ENCODE measurements at places on chromosomes 1 and 21.

DNA sequence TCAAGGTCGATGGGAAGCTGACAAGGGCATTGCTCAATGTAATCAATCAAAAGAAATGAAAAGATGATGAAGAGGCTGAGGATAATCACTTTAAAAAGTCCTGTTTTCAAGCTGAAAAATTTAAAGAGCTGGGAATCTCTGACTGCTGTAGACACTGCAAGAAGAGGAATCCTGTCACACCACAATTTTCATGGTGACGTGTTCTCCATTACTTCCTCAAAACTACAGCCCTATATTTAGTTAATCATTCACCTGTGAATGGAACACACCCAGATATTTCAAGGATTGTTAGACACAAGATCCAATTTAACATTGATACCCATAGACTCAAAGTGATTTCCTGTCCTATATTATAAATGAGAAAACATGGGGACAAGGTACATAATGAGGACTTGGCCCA lies 1048.3 kb downstream of the AMY1C start:
- DNase-seq: no peak

GRCh38 chr1:48039088-48040054 lies 42.2 kb upstream of the TRABD2B start:
- DNase-seq: no peak

GRCh38 chr1:12475530-12475934 lies 142.5 kb downstream of the DHRS3 start:
- DNase-seq: no peak

- DNase-seq: no peak
Measured at GRCh38 chr1:43653339-43653738, 3.4 kb downstream of the KDM4A start.

GRCh38 chr1:177305040-177306018 lies 134.6 kb downstream of the BRINP2 start:
- DNase-seq: no peak

DNA sequence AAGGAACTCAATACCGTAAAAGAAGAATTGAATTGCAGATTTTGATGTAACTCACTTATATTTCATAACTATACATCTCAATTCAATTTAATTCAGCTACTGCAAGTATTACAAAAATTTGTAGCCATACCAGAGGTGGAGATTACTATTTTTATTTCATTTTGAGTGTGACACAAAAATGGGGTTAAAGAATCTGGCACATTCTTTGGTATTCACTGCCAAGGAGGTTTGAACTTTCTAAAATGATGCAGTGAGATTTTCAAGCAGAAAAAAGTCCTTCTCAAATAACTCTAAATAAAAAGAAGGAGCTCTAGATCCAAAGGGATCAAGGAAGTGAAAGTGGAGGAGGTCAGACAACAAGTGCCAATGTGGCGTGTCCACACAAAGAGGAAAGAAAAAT lies 569.0 kb downstream of the DPYD start:
- no peak for DNase-seq

GRCh38 chr1:90821152-90821787 lies 104.2 kb upstream of the BARHL2 start:
- DNase-seq: no peak

- no peak for DNase-seq
Measured at GRCh38 chr1:9808459-9808858, 15.3 kb downstream of the CLSTN1 start.

- DNase-seq: no peak
Measured at GRCh38 chr1:76501586-76502219, 365.6 kb upstream of the ST6GALNAC5 start.

GRCh38 chr1:38964140-38964548 lies 22.5 kb upstream of the RHBDL2 start:
- no peak for DNase-seq

DNA sequence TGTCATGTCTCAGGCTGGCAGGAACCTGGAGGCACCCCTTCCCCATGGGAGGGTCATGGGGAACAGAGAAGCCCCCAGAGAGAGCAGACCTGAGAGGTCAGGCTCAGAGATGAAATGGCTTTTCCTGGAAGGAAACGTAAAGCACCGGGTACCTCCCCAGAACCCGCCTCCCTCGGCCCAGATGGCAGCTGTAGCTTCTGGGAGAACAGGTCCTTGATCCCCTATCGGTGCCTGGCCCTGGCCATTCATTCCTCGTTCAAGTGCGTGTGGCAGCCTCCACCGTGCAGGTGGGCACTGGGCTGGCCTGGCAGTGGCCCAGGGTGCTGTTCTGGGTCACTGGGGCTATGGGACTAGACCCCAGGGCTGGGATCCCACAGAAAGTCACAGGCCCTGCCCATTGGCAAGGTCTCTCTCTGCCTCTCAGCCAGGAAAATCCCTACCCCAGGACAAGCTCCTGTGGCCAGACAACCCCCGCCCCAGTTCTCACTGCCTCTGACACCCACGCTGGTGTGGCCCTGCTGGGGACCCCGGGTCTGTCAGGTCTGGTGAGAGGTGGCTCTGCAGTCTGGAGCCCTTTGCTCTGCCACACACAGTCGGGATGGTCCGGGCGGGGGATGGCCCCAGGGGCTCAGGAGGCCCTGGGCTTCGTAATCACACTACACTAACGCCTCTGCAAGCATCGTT lies 183.2 kb upstream of the VAMP3 start:
- DNase-seq: no peak

GRCh38 chr1:169588785-169589485 lies 2.7 kb upstream of the F5 start:
- no peak for DNase-seq

DNA sequence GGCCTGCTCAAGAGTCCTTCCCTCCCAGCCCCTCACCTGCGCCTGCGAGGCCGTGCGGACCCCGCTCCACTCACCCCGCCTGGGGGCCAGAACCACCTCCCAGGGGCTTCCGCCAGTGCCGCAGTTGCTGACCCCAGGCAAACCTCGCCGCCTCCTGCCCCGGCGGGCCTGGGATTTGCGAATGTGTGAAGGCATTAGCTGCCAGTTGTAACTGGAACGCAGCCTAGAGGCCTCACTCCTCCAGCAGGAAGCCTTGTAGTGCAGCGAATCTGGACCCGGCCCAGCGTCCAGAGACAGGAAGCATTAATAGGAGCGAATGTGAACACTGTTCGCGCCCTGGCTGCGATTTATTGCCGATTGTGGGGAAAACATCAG lies 140.9 kb upstream of the ARHGEF16 start:
- no peak for DNase-seq

DNA sequence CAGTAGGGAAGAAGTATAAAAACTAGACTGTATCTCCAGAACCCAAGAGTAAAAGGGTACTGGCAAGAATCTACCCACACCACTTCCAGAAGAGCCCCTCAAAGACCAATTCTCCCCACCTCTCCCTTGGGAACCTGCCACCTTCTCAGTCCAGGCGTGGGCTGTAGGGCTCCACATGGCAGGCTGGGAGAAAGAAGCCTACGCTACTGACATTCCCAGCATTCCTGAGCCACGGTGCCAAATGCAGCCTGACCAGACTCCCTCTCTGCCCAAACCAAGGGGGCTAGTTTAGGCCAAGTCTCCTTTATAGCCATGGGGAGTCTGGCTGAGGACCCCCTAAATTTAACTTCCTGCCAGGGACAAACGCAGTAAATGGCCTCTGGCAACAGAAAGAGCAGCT lies 2.0 kb downstream of the UBE2Q1 start:
- no peak for DNase-seq

GRCh38 chr1:226912587-226913176 lies 27.4 kb upstream of the COQ8A start:
- no peak for DNase-seq

DNA sequence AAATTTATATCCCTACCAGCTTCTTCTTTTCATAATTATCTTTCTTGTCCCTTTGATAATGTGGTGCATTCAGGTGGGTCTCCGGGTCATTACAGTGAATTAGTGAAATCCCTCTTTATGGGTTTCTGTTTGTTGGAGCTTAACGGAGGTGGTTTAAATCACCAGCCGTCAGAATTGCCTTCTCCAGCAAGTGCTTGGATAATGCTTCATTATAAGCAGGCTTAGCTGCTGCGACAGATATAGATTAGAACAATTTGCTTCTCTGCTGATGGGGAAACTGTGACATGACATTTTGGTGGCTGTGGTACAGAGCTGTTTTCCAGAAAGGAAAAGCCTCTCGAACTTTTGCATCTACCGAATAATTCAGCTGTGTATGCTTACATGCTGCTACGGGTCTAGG lies 56.9 kb downstream of the KAZN start:
- no peak for DNase-seq

GRCh38 chr1:210043058-210043457 lies 105.0 kb downstream of the SYT14 start:
- DNase-seq: no peak

DNA sequence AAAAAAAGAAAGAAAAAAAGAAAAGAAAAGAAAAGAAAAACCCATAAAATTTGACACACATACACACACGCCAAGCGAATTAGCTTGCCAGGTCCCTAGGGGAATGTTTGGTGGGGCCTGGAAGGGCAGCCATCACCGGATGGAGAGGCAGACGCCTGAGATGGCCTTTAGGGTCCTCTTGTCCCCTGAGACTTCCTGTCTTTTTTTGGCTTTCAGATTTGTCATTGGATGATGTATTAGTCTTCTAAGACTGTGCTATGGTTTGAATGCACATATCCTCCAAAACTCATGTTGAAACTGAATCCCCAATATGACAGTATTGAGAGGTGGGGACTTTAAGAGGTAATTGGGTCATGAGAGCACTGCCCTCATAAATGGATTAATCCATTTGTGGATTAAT lies 211.8 kb downstream of the TOMM20 start:
- DNase-seq: no peak

GRCh38 chr1:192789871-192790270 lies 19.0 kb upstream of the RGS2 start:
- DNase-seq: no peak

GRCh38 chr1:152024223-152024622 lies 12.6 kb downstream of the S100A11 start:
- DNase-seq: no peak

DNA sequence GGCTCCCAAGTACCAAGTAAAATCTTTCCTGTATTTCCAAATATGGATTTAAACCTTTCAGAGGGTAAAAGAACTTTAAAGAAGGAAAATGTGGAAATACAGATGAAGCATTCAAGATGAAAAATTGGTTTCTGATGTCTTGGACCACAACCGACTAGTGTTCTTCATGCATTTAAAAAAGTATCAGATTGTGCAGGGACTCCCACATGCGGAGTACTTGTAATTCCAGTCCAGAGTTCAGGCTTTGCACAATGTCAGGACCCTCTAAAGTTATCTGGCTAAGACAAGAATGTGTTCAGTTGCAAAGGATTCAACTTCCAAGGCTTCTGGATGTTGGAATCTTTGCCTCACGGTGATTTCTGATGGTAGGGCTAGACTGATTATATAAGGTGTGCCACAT lies 66.7 kb downstream of the RGL1 start:
- DNase-seq: no peak

DNA sequence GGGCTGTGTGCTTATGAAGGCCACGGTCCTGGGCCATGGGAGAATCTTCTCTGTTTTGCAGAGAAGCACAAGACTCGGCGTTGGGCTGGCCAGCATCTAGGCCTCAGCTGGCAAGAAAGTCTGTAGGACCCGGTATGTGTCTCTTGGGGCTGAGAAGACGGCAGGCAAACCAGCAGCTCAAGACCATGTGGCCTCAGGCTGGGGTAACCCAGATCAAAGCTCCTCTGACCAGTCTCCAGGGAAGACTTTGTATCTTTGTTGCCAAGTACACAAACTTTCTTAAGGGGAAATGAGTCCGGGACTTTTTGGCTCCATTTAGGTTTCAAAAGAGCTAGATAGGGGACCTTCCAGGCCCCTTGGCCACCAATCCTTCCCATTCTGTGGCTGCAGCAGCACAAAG lies 60.1 kb downstream of the PTP4A2 start:
- no peak for DNase-seq

DNA sequence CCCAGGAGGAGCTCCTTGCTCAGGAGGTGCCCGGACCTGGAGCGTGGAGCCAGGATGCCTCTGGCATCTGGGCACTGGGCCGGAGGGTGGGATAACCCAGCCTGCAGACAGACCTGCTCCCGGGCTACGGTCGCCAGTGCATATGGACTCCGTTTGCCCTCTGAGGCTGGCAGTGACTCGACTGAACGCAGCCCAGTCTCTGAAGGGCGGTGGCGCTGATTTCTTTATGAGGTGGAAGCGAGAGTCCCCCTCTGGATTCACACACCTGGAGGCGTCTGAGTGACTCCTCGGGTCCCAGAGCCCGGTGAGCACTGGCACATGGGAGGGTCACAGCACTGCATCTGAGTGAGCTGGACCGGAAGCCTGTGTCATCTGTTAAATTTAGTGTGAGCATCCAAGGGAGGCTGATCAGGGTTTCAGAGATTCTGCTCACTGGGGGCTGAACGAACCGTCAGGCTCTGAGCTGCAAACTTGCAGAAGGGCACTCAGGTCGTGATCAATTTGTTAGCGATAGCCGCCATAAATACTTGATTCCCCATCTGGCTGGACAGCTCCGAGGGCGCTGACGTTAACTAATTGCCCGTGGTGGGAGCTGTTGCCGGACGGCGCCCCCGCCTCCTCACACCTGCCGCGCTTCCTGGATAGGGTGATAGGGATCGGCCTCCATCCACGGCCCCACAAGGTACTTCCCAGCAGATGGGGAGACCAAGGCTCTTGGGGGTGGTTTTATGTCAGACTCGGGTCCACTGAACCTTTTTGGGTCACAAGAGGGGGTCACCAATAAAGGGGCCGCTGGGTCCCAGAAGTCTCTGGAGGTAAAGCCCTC lies 60.7 kb upstream of the TTC34 start:
- no peak for DNase-seq

DNA sequence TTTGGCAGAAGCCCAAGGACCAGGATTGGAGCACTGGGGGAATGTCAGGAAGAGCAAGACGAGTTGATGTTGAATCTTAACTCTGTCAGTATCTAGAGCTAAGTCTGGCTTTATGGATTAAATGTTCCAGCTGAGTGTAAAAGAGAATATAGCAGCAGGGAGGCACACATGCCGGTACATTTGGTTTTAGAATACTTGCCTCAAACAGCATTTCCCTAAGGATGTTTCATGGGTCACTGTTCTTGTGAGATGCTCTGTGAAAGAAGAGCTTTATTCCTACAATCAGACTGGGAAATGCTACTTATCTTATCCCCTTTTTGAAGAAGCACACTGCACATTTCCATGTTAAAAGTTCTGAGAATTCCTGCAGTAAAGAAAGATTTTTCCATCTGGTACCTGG lies 440.3 kb upstream of the B3GALT2 start:
- DNase-seq: no peak

DNA sequence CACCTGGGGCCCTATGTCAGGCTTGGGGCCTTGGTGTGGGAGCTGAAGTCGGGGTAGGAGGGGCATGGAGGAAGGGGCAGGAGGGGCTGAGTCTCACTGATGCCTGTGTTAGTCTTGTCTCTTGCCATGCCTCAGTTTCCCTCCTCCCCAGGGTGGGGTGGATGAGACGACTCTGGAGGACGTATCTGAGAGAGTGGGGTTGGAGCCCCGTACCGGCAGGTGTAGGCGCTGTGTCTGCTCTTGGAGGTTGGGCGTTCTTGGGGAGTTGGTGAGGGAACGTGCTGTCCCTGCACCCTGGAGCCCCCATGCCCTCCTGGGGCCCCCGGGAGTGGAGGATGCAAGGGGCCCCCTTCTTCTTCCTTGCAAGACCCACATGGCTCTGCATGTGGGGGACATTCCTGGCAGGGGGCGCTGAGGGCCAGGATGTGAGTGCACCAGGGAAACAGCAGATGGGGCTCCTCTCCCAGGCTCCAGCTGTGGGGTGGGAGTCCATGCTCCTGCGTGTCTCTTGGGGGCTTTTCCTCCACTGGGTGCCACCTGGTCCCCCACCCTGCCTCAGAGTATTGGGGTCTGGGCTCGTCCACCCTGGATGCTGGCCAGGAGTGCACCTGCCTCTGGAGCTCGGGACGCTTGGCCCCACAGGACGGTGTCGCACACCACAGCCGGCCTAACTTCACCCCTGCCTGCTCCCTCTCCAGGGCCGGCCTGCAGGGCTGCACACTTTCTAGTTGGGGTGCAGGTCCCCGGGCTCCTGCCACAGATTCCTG lies 1.4 kb upstream of the TNFRSF14 start:
- no peak for DNase-seq

- DNase-seq: no peak
Measured at GRCh38 chr1:173014160-173014559, 36.6 kb downstream of the TNFSF18 start.

Data from T-helper 9 cell (primary cell).